ENCODE measurements at places on chromosomes 1 and 21. TPM values are rescaled to one million over a fixed set of nuclear protein-coding genes. Genes with fewer than 3 reads are reported as not detected.

The OR6K2 gene
- not detected for total RNA-seq

DNA sequence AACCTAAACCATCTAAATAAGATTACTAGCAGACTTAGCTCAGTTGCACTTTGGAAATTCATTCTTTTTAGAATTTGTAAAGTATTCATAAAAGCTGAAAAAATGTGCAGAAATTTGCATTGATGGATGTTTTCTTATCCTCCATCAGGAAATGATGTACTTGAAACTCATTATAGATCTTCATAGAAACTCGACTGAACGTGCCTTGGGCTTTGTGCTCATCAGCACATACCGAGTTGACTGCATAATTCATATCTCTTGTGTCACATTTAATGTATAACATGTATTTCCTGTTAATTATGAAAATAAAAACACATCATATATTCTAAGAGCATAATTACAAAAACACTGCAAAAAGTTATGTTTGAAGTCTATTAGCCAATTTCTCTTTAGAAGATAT lies 290.9 kb upstream of the NR5A2 start:
- no peak overlapping the region for H3K4me3 ChIP-seq
- H3K27ac ChIP-seq: no peak overlapping the region
- no peaks in the 10 kb centered on the region for H3K4me1 ChIP-seq
- DNase-seq: no peak

DNA sequence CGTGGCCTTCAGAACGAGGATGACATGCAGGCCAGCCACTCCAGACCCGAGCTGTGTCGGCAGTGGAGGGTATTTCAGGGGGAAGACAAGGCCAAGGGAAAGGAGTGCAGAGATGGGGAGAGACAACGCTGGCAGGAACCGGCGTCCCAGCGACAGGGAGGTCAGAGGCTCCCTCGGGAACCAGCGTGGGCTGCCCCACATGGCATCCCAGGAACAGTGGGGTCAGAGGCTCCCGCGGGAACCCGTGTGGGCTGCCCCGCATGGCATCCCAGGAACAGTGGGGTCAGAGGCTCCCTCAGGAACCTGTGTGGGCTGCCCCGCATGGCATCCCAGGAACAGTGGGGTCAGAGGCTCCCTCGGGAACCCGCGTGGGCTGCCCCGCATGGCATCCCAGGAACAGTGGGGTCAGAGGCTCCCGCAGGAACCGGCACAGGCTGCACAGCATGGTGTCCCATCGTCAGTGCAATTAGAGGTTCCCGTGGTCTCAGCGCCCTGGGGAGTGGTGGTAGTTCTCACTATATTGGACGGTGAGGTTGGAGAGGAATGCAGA lies 43.0 kb downstream of the SLC19A1 start:
- no peaks in the 10 kb centered on the region for H3K4me1 ChIP-seq
- DNase-seq: no peak
- no peaks in the 10 kb centered on the region for H3K27me3 ChIP-seq
- no peak overlapping the region for H3K4me3 ChIP-seq
- H3K36me3 ChIP-seq: peaks cover 56% of the 10 kb centered on the region

DNA sequence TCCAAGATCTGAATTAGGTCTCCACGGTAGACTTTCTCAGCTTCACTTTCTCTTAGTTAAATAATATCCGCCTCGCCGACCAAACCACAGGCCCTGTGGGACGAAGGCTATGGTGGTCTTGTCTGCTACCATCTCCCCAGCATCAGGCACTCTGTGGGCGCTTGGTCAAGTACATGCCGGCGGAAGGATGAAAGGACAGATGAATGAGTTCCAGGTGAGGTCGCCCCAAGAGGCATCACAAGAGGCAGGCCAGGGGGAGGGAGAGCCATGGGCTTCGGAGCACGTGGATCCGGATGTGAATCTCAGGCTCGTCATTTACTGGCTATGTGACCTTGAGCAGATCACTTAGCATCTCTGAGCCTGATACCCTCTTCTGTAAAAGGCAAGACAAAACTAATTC lies 33.5 kb downstream of the ECE1 start:
- H3K27me3 ChIP-seq: no peaks in the 10 kb centered on the region
- peaks cover 84% of the 10 kb centered on the region for H3K36me3 ChIP-seq
- DNase-seq: no peak
- H3K4me3 ChIP-seq: no peak overlapping the region

DNA sequence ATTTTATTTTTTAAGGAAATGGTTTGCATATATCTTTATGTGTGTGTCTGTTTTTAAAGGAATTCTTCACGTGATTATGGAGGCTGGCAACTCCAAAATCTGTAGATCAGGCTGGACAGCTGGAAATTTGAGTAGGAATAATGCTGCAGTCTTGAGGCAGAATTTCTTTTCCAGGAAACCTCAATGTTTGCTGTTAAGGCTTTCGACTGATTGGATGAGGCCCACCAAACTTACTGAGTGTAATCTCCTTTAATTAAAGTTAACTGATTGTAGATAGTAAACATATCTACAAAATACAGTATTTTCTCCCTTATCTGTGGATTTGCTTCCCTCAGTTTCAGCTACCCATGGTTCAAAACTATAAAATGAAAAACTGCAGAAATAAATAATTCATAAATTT lies 883.1 kb downstream of the TTLL7 start:
- no peak overlapping the region for H3K27ac ChIP-seq
- no peak for DNase-seq
- H3K36me3 ChIP-seq: no peaks in the 10 kb centered on the region
- H3K4me3 ChIP-seq: no peak overlapping the region
- no peaks in the 10 kb centered on the region for H3K4me1 ChIP-seq
- H3K27me3 ChIP-seq: no peaks in the 10 kb centered on the region
